ENCODE measurements at places on chromosomes 12 and 14. TPM values are rescaled to one million over a fixed set of nuclear protein-coding genes. Genes with fewer than 3 reads are reported as not detected.

DNA sequence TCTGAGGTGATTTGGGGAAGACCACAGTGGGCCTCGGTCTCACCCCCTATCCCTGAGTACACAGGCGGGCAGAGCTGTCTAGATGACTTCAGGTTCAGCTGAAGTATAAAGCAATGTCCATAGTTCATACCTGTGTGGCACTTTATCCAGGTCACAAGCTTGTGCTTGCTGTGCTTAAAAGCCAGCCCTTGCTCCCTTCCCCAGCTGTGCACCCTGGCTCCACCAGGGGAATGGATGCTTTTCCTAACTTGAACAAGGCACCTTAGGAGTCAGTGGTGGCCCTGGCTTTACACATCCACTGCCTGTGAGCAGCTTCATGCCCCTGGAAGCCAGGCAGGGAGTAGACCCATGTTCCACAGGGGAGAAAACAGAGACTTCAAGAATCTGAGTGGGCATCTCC, 5.5 kb downstream of the CARMIL3 start:
- H3K4me1 ChIP-seq, result peaks cover 6% of the 10 kb centered on the region
- H3K27ac ChIP-seq, result no peak overlapping the region
- peaks cover 23% of the 10 kb centered on the region for H3K27me3 ChIP-seq
- no peak for DNase-seq

- peaks cover 19% of the 10 kb centered on the region for H3K4me1 ChIP-seq
- H3K27ac ChIP-seq, result no peak overlapping the region
- H3K36me3 ChIP-seq, result peaks cover 2% of the 10 kb centered on the region
- no peak overlapping the region for H3K4me3 ChIP-seq
Observed at GRCh38 chr14:60506462-60506984, 2.4 kb upstream of the SIX6 start.

Gene NGB
- not detected for total RNA-seq

DNA sequence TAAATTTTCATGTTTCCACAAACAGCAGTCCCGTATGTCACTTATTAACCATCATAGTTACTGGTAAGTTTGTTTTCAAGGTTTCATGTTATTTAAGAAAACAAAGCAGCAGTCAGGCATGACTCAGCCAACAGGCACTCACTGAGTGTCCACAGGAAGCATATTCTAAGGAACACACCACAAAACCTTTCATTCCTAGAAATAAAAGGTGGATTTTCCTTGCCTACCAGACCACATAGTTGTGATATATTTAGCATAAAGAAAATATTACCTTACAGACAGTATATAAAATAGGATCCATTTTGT, 143.3 kb upstream of the AVPR1A start:
- peaks cover 51% of the 10 kb centered on the region for H3K4me1 ChIP-seq
- no peaks in the 10 kb centered on the region for H3K36me3 ChIP-seq
- DNase-seq, result no peak
- no peak overlapping the region for H3K4me3 ChIP-seq

Gene TMEM30B
- total RNA-seq, result 9.3 TPM

- H3K27ac ChIP-seq, result no peak overlapping the region
- H3K27me3 ChIP-seq, result peaks cover 4% of the 10 kb centered on the region
- H3K4me3 ChIP-seq, result no peak overlapping the region
- H3K4me1 ChIP-seq, result no peaks in the 10 kb centered on the region
- no peak for DNase-seq
Observed at GRCh38 chr14:93643127-93643526, 145.2 kb downstream of the PRIMA1 start.

DNA sequence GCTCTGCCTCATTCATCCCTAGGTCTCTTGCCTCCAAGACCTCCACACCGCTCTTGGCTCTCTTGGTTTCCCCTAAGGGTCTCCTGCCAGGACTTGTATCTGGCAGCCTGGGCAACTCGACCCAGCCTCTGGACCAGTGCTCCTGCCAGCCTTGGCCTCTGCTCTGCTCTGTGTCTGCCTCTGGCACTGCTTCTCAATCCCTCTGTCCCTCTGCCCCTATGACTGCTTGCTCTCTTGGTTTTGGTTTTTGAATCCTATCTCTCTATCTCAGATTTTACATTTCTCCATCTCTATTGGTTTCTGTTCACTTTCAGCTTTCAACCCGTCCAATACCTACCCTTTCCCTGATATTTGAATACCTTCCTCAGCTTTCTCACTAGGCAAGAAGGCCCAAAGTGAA, 6.3 kb downstream of the ITGA5 start:
- no peak for DNase-seq
- H3K27ac ChIP-seq, result peak overlapping the region; percentile 72

Gene VWF
- 0.07 TPM for total RNA-seq

DNA sequence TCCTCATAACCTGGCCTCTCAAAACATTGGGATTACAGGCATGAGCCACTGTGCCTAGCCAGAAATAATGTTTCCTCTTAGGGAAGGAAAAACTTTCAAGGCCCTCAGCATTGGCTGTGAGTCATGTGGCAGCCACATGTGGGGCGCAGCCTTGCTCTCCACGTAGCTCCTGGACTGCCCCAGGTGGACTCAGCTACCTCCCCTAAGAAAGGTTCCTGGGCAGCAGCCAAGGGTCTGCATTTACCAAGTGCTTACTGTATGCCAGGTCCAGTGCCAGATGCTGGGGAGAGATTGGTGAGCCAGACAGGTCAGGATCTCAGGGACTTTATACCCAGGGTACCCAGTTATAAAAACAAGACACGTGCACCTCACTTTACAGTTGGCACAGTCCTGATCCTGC, 3.7 kb upstream of the TRPV4 start:
- DNase-seq, result no peak
- H3K4me1 ChIP-seq, result peaks cover 9% of the 10 kb centered on the region
- peaks cover 2% of the 10 kb centered on the region for H3K27me3 ChIP-seq
- no peak overlapping the region for H3K4me3 ChIP-seq
- H3K27ac ChIP-seq, result no peak overlapping the region
- no peaks in the 10 kb centered on the region for H3K36me3 ChIP-seq

DNA sequence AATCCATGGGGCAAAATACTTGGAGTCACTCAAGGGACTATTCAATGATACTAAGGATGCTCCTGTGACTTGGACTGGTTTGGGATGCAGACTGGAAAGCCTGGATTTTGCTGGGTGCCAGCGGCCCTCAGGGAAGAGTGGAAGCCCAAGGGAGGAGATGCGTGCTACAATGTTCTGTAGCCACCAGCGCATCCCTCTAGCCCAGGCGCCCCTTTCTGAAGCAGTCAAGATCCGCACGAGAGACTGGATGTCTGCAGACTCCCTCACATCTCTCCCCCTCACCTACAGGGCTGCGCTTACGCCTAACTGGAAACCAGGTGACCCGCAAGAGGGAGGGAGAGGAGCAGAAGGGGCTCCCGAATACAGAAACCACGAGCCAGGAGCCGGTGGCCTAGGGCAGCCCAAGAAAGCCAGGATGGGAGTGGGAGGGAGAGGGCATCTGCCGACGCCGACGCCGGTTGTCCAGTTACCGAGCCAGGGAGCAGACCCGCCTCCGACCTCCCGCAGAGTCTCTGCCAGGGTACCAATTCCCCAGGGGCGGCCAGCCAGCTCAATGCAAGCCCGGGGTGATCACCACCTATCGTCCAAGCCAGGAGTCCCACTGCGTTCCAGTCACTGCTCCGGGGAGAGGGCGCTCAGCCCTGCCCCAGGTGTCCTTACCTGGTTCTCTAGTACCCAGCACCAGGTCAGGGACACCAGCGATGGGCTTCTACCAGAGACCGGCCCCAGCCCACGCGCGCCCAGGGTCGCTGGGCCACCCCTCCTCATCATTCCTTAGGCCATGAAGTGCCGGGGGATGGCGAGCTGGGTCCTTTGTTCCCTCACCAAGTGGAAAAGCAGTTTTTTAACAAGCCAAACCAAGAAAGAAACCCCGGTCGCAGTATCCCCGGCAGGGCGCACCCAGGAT, 1.2 kb downstream of the NTN4 start:
- H3K36me3 ChIP-seq, result peaks cover 23% of the 10 kb centered on the region
- H3K27ac ChIP-seq, result peak overlapping the region; percentile 89
- H3K4me3 ChIP-seq, result peak overlapping the region; percentile 89
- no peaks in the 10 kb centered on the region for H3K27me3 ChIP-seq
- DNase-seq, result peak; percentile 91

Gene SPIC
- not detected for total RNA-seq

Gene C14orf132
- 33.2 TPM for total RNA-seq

DNA sequence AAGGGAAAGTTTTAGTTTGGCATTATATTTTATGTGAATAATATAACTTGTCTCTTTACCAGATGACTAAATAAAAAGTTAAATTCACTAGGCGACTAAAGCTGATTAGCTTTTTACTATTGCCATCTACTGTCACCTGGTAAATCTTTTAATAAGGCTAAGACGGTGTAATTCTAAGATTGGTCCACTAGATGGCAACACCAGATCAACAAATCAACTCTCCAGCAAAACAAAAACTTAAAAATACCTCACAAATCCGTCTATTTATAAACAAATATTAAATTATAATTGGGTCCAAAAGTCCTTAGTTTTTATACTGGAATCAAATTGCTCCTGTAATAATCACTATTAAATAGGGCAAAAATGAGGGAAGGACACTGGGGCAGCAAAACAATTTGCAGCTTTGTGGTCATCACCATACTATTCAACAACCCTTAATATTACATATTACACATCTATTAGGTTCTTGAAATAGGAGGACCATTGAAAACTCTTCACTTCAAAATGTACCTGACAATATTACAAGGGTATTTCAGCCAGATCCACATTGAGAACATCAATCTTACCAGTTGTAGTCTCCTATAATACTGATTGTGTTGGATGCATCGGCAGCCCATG, 47.9 kb downstream of the GALC start:
- H3K27ac ChIP-seq, result no peak overlapping the region
- no peaks in the 10 kb centered on the region for H3K4me1 ChIP-seq
- DNase-seq, result no peak
- H3K36me3 ChIP-seq, result peaks cover 2% of the 10 kb centered on the region

GRCh38 chr12:63025116-63025515, 90.2 kb upstream of the PPM1H start:
- H3K4me3 ChIP-seq, result no peak overlapping the region
- H3K36me3 ChIP-seq, result no peaks in the 10 kb centered on the region
- H3K4me1 ChIP-seq, result peaks cover 14% of the 10 kb centered on the region
- no peak for DNase-seq
- no peaks in the 10 kb centered on the region for H3K27me3 ChIP-seq

Gene PIANP
- 9.3 TPM for total RNA-seq

Gene PITPNM2
- 11.6 TPM for total RNA-seq

DNA sequence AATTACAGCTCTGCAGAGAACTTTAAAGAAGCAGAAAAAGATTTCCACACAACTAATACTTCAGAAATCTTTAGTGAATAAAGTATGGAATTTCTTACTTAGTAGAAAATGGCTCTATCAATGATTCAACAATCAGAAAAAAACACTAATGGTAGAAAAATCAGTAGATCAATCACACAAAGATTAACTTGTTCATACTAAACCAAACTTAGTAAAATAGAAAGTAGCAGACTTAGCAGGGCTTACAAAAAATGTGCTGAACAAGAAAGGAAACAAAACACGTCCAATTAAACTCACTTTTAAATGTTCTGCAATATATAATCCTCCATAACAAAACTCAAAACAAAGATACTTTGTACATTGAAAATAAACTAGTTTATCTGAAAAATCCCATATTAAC, 38.9 kb downstream of the CEP128 start:
- no peaks in the 10 kb centered on the region for H3K4me1 ChIP-seq
- H3K4me3 ChIP-seq, result no peak overlapping the region
- H3K27me3 ChIP-seq, result no peaks in the 10 kb centered on the region

GRCh38 chr12:111209811-111210210, 159.1 kb downstream of the PHETA1 start:
- no peak overlapping the region for H3K27ac ChIP-seq
- no peaks in the 10 kb centered on the region for H3K36me3 ChIP-seq
- no peak for DNase-seq
- peaks cover 50% of the 10 kb centered on the region for H3K27me3 ChIP-seq
- H3K4me3 ChIP-seq, result no peak overlapping the region

- H3K36me3 ChIP-seq, result peaks cover 33% of the 10 kb centered on the region
- H3K27ac ChIP-seq, result no peak overlapping the region
- no peaks in the 10 kb centered on the region for H3K27me3 ChIP-seq
- DNase-seq, result no peak
- H3K4me1 ChIP-seq, result no peaks in the 10 kb centered on the region
Observed at GRCh38 chr12:6462234-6462995, 8.1 kb downstream of the VAMP1 start.

Gene DCAF11
- total RNA-seq, result 30.7 TPM

DNA sequence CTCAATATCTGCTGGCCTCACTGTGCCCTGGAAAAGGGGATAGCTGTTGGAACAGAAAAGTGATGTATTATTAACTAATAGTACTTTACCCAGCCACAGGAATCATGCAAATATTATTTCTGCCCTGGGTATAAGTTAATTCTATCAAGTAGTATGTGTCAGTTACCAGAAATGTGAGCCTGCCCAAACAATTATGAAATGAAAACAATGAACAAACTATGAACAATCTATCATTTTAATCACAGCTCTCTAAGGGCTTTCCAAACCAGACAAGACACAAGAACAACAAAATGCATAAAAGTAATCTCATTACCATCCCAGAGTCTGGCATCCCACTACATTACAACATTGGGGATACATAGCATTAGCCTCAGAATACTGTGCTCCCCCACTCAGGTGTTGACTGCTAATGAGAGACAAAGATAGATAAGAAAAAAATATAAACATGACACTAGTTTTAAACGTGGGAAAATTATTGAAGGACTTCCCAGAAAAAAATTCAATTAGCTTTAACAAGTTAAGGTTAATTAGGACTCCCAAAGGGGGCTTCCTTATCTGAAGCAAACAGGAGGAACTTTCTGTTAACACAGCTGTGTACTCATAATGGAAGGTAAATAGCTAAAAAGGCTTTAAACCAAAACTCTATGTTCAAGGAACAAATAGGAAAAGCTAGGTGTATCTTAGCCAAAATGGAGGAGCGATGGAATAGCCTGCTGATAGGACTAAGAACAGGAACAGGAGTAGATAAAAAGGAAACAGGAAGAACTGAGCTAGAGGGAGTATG, 3.3 kb downstream of the DCAF5 start:
- H3K36me3 ChIP-seq, result peaks cover 5% of the 10 kb centered on the region
- DNase-seq, result no peak
- no peaks in the 10 kb centered on the region for H3K27me3 ChIP-seq
- H3K4me1 ChIP-seq, result peaks cover 46% of the 10 kb centered on the region
- H3K27ac ChIP-seq, result peak overlapping the region; percentile 77

Gene TOMM20L
- not detected for total RNA-seq
